ENCODE measurements at places on chromosomes 1 and 21.

DNA sequence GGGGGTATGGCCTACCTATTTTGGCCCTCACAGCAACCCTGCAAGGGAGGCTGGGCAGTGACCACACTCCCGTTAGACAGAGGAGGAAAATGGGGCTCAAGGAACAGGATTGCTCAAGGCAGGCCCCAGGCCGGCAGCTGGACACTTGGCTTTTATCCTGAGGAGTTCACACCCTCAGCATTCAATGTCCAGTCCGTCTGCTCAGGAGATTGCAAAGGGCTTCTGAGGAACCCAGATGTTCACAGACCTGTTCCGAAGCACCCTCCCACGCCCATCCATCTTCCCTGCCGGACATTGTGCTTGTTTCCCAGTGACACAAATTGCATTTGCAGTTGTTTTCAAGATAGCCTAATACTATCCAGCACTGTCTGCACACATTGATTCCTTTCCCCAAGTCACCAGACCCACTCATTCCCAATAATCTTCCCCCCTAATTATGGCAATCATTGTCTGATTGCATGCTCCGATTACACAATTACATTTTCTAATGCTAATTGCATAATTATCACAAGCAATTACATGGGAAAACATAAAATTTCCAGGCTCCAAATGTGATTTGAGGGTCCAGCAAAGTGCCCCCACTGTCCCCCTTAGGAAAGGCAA is 4.3 kb upstream of the UBL4B start:
- no peak for ATAC-seq

GRCh38 chr1:114833421-114833820 is 21.2 kb upstream of the SYCP1 start:
- no peak for ATAC-seq

GRCh38 chr1:8628606-8629005 is 188.8 kb downstream of the RERE start:
- no peak for ATAC-seq

- ATAC-seq, result no peak
These were observed 221.6 kb downstream of the AKT3 start for GRCh38 chr1:243628476-243628907.

- no peak for ATAC-seq
These were observed 195.6 kb upstream of the C1orf105 start for GRCh38 chr1:172224871-172225270.

GRCh38 chr1:167161762-167162161 is 58.9 kb upstream of the POU2F1 start:
- no peak for ATAC-seq

DNA sequence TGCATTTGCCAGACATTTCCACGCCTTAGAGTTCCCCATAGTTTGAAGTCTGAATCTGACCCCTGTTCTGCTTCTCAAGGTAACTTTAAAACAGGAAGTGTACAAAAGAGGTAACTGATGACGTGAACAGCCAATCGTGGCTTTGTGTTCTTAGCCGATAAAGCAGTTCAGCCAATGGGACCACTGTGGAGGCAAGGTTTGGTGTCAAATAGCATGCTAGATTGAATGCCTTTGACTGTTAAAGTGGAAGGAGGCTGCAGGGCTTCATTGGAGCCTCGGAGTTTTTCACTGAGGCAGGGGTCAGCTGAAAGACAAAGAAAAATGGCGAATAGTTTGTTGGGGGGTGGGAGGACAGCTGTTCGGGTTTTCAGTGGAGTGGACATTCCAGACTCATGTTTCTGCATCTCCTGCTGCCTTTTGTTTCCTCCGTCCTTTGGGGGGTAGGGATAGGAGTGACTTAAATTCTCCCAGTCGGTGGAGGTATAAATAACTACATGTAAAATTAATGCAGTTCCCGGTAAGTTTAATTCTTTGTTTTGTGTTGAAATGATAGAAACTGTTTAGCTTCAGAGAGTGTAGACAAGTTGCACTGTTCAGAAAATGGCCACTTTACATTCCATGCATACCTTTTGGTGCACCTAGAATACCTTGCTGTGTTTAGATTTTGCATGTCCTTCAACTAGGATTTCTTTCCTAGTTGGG is 17.7 kb downstream of the NFYC start:
- ATAC-seq, result peak; percentile 94

DNA sequence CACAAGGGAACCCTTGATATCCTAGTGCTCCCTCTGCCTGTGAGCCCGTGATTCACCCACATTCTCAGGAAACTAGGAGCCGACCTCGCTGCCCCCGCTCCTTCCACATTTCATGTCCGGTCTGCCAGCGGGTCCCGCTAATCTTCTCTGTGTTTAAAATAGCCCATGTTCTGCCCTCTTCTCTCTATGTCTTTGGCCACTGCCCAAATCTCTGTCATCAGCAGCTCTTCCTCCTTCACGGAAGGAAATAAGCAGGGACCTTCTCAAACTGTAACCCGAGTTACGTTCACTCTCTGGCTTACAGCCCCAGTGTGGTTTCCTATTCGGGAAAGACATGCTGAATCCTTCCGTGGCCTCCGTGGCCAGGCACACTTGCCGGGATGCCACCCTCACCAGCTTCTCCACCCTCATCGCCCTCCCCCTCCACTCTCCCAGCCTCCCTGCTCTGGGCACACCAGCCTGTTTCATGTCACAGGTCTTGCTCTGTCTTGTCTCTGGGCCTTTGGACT is 21.1 kb upstream of the UBXN10 start:
- peak; percentile 48 for ATAC-seq

- no peak for ATAC-seq
These were observed 31.6 kb downstream of the PTP4A2 start for GRCh38 chr1:31906557-31906956.

DNA sequence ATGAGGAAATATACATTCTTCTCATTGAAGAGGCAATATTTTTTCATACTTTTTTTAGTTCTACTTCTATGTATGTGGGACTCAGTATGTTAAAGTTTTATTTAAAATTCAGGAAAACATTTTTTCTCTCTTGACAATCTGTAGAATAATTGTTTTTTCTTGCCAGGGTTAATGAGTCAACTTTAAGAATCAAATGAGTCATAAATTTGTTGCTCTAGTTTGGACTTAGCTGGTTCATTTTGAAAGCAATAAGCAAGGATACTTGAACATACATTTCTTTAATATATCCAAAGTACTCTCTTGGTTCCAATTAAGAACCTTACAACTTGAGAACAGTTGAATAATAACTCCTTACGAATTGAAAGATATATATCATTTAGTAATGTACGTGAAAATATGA is 1145.3 kb upstream of the B3GALT2 start:
- ATAC-seq, result no peak

GRCh38 chr1:171902527-171902926 is 61.2 kb downstream of the DNM3 start:
- ATAC-seq, result no peak

GRCh38 chr21:36004441-36004840 is 55.9 kb downstream of the SETD4 start:
- no peak for ATAC-seq

GRCh38 chr1:6272868-6273267 is 12.0 kb upstream of the GPR153 start:
- ATAC-seq, result no peak

GRCh38 chr21:36386031-36386642 is 945 bp downstream of the CHAF1B start:
- ATAC-seq, result peak; percentile 28

DNA sequence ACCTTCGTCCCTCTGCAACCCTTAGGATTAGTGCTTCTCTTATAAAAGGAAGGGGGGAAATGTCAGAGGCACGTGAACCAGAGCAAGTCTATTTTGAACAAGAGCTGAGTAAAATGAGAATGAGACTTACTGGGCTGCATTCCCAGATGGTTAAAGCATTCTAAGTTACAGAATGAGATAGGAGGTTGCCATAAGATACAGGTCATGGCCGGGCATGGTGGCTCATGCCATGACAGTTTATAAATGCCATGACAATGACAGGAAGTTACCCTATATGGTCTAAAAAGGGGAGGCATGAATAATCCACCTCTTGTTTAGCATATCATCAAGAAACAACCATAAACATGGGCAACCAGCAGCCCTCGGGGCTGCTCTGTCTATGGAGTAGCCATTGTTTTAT is 2.5 kb upstream of the AQP10 start:
- ATAC-seq, result no peak

GRCh38 chr1:30023339-30024022 is 699.9 kb downstream of the MATN1 start:
- no peak for ATAC-seq

DNA sequence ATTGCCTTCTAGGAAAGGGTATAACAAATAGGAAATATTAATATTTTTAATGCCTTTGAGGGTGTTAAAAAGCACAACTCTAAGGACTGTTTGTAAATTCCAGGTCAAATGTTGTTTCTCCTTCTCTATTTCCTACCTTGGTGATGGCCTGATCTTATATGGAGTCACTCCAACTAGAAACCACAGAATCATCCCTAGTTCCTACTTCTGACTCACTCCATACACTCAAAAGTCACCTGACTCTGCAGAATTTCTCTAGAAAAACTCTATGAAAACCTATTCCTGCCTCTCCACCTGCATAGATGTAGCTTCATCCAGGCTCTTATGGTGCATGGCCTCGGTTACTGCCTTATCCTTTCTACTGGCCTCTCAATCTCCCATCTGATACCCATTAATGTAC is 14.5 kb downstream of the RGS4 start:
- ATAC-seq, result no peak

DNA sequence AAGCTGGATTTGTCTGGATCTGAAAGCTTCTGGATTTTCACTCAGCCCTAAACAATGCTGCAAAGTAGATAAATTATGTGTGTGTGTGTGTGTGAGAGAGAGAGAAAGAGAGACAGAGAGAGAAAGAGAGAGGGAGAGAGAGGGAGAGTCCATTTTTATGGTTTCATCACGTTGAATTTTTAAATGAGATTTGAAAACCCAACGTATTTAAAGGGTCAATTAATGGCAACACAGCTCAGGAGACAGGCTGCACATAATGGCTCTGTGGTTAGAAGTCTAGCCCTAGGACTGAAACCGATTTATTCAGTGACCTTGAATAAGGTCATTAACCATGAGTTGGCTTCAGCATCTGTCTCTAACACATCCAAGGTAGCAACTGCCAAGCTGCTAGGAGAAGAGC is 35.3 kb upstream of the FMN2 start:
- ATAC-seq, result no peak

DNA sequence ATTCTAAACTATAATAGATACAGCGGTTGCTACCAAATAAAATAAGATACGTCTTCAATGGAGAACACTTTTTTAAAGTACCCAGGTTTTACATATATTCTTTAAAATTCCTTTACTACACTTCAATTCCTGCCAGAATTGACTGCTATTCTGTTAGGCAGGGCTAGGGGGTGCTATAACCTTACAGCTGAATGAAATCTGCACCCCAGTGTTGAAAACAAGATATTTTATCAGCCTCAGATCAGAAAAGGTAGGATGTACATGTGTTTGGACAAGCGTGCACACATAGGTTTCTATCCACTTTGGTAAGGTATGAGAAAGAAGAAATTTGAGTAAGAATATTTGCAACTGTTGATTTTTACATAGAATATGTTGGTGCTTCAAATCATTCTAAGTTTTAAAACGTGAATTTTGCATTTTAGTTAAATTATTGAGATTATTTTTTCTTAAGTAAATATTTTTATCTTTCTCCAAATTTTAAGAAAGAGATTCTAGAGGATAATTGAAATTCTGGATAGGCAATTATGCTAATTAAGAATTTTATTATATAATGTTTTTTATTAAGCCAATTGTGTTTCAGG is 490.8 kb upstream of the ADGRL4 start:
- ATAC-seq, result no peak

GRCh38 chr1:33517596-33518250 is 45.3 kb downstream of the ZSCAN20 start:
- ATAC-seq, result no peak

GRCh38 chr1:99573431-99574217 is 72.3 kb upstream of the PALMD start:
- no peak for ATAC-seq
